Sciatic nerve (tissue), 2 donors: ENCODE measurements at places on chromosomes 3 and 15.

DNA sequence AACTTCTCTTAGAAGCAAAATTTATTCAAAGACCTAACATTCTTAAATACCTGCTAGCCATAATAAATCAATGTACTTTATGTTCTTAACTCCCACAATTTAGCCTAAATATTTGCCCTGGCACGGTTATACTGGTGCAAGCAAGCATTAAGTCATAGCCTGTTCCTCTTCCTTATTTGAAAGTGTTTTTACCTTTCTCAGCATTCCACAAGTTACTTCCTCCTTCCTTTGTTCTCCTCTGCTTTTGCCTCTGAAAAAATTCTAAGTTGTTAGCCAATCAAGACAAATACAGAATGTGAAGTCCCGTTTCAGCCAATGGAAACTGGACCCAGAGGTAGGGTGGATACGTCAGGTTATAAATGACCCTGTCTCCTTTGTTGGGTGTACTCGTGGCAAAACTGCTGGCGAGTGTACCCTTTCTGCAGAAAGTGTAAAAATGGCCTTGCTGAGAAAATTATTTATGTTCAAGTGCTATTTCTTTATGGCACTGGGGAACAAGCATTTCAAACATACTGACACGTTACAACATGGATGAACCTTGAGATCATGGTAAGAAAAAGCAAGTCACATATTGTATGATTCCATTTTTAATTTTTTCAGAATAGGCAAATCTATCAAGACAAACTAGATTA is 3.1 kb upstream of the TATDN2 start:
- no peak for DNase-seq

DNA sequence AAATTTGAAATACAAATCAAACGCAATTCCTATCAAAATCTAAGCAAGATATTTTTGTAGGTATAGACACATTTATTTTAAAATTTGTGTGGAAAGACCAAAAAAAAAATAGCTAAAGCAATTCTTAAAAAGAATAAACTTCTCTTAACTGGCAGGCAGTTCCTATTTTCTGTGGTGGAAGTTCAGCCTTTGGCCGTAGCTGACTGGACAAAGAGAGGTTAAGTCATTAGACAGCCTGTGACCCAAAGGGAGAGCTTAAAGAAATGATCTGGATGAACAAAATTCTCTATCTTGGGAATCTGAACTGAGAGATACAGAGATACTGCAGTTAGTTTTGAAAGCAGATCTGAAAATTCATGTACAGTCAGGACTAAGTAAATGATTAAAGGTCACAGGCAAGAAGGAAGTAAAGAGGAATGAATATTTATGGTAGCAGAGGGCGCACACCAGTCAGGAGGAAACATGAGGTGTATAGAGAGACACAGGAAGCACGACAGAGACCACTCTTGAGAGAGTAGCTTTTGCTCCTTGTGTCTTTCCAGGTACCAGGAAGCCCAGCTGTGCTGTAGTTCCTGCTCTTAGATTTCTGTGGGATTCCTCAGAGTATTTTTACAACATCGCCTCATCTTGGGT is 57.5 kb downstream of the TPRG1 start:
- no peak for DNase-seq

DNA sequence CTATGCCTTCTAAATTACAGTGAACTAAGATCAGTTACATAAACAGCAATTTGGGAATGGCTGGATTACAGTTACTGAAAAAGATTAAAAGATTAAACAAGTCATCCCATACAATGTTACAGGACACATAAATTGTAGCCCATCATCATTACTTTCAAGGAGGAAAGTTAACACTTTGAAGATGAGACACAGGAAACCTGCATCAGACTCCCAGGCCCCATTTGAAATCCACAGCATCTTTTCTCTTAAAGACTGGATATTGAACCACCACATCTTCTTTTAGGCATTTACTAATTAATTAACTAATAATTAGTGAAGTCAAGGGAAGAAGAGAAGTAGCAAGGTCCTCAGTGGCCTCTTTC is 170.2 kb downstream of the PLCL2 start:
- DNase-seq = no peak

- DNase-seq = no peak
Observed at GRCh38 chr15:59437142-59437816, 707 bp upstream of the FAM81A start.

DNA sequence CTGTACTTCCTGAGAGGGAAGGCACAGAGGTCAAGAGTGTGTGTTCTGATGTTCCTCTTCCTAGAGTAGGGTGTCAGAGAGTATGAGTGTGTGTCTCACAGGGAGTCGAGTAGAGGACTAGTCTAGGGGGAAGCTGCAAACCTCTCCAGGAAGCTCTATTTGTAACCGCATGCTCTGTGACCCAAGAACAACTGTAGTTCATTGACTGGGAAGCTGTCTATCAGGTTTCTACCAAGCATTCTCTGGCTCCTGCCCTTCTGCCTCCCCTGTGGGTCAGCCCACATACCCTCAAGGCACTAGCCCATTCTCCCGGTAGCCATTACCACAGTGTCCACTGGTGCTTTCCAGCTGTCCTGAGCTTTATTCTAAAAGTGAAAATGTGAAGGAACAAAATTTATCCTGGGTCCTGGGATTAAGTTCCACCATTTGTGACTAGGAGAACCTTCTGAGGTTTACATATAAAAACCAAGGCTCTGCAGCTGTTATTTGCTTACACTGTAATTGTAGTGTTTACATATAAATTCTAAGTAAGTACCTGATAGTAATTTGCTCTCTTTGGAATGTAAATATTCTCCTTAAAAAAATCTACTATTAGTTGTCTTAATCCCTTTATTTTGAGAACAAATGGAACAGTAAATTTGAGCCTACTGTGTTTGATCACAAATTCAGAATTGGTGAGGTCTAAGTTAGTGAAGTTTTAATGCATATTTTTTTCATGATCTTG is 40.7 kb downstream of the MYRIP start:
- no peak for DNase-seq

GRCh38 chr3:139317660-139318430 is 26.0 kb upstream of the MRPS22 start:
- no peak for DNase-seq

DNA sequence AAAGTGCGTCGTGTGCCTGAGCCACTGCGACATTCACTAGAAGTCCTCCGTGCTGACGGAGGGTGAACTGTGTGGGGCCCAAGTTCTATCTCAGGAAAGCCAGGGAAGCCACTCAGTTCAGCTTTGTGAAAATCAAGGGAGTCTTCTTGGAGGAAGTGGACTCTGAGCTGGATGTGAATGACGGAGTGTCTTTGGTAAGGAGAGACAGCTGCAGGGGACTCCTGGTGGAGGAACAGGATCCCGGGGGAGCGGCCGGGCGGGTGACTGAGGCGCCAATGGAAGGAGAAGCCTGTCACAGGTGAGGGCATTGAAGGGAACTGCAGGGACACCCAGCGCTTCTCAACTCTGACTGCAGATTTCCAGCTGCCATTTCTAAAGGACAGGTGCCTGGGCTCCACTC is 75.6 kb downstream of the APBA2 start:
- DNase-seq = no peak

DNA sequence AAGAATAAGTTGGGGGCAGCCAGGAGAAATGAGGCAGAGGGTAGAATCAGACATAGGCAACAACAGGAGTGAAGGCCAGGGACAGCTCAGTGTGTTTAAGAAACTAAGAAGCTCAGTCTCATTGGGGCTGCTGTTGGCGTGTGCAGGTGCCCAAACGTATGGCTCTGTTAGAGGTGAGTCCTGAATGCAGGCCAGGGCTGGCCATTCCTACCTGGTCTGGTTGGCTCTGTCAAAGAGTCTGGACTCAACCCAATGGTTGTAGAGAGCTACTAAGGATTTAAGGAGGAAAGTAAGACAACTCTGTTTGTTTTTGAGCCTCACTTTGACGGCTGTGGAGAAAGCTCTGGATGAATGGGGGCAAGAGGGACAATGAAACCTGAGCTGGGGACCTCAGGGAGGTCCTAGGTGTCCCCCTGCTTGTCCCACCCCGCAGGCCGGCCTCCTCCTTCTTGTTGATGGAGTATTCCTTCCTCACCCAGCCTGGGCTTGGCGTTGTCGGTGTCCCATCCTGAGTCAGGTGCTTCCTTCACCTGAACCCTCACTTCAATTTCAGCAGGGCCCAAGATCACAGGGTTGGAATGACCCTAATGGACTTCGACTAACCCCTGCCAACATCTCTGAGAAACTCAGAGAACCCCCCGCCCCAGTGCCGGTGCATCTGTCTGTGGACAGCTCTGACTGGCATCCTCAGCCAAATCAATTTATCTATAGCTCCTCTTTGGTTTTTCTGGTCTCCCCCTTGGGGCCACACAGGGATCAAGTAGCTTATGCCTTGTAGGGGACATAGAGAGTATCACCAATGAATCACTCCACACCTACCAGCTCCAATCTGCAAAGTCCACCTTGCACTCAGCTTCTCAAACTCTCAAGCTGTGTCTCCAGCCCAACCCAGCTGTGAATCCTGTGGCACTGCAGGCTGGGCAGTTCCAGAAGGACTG is 8.3 kb downstream of the ITGA11 start:
- DNase-seq = no peak

- DNase-seq = no peak
Observed at GRCh38 chr3:66010739-66011655, 27.7 kb downstream of the MAGI1 start.

- DNase-seq = no peak
Observed at GRCh38 chr3:172892158-172892557, 141.6 kb downstream of the ECT2 start.

DNA sequence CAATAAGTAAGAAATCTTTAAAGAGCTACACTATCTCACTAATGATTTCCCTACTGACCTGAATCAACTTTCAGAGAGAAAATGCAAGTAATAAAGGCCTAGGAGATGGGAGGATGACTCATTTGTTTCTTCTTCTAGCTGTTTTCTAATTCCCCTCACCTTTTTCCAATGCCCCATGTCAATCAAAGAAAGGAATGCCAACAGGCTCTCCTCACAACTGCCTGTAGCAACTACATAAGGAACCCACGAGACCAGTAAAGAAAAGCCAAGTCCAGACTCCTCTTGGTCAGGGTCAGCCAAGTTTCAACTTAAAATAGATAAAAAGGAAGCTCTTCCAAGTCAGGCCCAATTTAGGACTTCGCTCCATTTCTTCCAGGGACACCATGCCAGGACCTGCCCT is 201.9 kb downstream of the TNIK start:
- DNase-seq = no peak

DNA sequence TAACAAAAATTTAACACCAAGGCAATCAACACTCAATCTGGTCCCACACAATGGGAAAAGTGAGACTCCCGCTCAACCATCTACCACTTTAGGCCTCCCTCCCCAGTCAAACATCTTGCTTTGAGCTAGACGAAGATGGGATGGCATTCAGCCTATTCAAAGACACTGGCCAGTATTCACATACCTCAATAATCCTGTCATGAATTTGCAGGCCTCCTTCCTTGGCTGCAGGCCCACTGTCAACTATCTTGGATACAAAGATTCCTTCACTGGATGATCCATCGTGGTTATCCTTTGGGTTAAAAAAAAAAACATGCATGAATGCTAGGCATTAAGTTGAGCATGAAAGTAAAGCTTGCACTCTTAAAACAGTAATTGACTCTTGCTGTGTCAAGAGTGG is 22.6 kb downstream of the PDZRN3 start:
- no peak for DNase-seq

GRCh38 chr3:142501004-142501926 is 53.4 kb upstream of the XRN1 start:
- no peak for DNase-seq

DNA sequence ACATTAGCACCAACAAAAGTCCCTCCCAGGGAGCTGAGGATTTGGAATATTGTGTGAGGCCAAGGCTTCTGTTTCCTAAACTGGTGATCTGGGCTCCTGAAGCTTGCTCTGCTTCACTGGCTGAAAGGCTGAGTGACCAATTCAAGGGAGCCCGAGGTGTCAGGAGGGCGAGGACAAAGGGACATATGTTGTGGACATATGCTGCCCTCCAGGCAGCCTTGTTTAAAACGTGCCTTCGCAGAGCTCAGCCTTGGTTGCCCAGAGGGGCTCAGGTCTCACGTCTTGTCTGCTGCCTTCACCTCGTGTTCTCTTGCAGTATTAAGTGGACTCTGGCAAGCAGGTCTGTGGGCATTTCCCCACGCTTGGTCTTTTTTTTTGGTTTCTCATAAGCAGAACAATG is 7.0 kb downstream of the SLCO3A1 start:
- no peak for DNase-seq

DNA sequence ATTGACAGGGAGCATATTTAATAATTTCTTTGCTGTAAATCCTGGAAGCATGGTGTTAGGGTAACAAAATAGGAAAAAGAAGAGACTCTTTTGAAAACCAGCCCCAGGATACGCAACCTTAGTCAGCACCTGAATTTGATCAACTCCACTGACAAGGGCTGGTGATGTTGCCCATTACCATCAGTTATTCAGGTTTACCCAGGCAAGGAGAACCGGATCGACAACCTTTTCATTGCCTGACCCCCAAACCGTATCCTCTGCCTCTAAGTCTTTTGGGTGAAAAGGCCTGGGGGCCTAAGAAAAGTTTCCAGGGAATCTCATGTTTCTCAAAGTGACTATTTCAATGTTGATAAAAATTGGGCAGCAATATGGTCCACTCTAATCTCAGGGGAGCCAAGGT is 313.3 kb downstream of the KBTBD8 start:
- no peak for DNase-seq

DNA sequence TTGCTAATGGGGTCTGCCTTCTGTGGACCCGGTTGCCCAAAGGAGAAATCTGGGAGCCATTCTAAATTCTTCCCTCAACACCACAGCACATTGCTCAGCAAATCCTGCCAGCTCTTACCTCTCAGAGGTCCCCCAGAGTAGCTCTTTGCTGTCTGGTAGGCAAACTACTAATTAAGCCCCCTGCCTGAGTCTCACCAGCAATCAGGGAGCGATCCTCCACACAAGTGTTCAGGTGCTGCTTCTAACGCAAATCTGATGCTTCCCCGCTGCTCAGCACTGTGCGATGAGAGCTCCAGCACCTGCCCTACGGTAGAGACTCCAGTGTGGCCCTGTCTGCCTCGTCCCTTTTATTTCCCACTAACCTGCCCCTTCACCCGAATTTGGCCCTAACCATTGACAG is 60.5 kb downstream of the HCN4 start:
- no peak for DNase-seq

DNA sequence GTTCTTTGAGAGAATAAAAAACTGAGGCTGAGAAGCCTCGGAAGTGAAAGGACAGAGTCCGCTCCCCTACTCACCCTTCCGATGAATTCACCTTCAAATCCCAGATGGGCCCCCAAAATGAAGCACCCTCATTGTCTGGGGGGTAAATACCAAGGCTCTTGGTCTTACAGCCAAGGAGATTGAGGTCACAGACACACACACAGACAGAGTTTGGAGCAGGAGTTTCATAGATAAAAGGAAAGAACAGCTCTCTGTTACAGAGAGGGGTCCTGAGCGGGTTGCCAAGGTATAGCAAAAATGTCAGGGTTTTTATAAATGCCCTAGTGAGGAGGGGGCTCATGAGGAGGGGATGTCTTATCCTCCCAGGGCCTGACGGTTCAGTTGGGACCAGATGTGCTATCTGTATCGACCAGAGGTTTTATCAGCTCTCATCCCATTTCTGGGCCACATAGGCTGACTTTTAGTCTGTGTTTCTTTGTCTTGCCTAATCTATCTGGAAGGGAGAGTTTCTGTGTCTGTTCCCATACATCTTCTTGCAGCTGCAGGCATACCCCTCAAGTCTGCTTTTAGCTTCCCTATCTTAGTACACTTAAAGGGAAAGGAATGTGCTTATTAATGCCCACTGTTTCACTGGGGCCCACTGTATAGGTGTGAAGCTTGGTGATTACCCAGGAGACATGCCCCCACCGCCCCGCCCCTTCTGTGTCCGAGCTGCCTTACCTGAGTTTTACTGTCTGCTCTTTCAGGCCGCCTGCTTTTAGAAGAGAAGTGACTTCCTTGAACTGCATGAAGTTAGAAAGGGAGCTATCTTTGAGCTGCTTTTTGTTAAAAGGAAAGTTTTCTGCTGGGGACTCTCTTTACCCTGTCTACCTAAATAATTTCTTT is 66.8 kb upstream of the ATP11B start:
- DNase-seq = no peak
